ENCODE measurements at places on chromosomes 3 and 15. TPM values are rescaled to one million over a fixed set of nuclear protein-coding genes. Genes with fewer than 3 reads are reported as not detected.

DNA sequence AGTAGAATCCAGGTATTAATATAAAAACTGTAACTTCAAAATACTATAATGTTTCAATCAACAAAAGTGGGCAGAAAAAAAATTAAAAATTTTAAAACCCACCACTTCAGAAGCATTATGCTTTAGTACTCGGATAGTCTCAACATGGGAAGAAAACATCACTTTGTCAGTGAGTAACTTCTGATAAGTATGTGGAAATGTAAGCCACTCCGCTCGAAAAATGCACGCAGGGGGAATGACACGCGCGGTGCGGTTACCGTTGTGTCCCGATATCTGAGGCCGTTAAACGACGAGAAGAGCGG lies 656 bp downstream of the NGLY1 start:
- DNase-seq: no peak

- no peak for DNase-seq
Observed at GRCh38 chr3:54916732-54917131, 11.1 kb downstream of the LRTM1 start.

DNA sequence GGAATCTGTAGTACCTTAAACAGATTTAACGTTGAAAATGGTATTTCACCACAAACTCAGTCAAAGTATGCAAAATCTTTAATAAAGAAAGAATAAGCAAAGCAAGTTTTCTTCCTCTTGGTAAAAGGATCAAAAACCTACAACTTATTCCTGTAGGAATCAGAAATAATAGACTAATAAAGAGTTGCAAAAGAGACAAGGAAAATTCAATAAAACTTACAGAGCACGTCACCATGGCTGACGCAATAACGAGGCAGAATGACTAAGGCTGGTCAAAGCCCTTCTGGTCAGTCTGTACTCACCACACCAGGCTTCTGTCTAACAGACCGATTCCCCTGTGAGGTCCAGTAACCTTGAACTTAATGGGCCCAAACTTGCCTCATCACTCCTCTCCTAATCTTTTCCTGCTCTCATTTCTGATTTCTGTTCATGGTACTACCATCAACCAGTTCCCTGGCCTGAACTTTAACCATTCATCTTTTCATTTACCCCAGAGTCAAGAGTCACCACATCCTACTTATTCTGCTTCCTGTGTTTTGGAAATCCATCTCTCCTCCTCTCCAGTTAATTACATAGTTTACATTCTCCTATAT lies 5.0 kb downstream of the MASP1 start:
- DNase-seq: no peak

DNA sequence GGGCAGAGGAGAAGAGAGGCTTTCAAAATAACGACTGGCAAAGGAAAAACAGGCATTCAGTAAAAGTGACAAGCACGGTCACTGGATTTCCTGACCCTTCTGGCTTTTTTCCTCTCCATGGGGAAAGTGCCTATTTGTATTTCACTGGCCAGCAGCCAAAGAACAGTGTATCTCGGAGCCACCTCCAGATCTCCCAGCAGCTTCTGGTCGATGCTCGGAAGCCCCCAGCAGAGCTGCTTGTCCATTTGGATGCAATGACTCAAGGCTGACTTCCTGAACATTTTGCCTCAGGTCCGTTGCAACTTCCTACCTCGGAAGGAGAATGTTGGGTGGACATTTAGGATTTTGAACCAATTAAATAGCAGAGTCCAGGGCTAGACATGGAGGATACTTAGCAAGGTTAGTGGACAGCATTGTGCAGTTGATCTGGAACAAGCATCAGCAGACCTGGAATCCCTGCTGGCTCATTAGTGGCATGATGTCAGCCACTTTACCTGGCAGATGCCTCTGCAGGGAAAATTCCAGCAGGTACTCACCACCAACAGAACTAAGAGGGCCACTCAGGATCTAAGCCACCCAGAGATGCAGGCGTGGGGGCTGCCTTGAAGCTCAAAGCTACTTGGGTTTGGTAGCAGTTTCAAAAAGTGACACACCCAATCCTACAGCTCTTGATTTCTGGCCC lies 1.1 kb downstream of the FAM107A start:
- DNase-seq: no peak

DTX3L gene
- polyA plus RNA-seq: 9.8 TPM

GRCh38 chr3:30193625-30194044 lies 412.8 kb upstream of the TGFBR2 start:
- no peak for DNase-seq

GRCh38 chr15:52784799-52785671 lies 5.1 kb downstream of the ONECUT1 start:
- no peak for DNase-seq

ACAD11 gene
- polyA plus RNA-seq: 19.4 TPM

DNA sequence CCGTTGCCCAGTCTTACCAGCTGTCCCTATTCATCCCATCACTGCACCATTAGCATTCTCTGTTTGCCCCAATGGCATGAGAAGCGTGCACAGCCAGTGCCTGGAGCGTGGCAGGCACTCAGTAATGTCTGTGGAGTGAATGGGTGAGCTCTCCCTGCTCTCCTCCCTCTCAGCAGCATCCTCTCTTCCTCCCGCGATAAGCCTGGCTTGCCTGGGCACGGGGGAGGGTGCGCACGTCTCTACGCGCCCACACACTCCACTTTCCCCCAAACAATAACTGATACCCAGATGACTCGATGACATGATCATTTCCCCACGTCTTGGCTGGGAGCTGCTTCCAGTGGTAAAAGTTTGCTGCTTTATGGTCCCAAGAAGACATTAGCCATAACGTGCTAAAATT lies 81.8 kb upstream of the LINGO1 start:
- DNase-seq: no peak

MYRIP gene
- 5.5 TPM for polyA plus RNA-seq

GRCh38 chr3:10459954-10460754 lies 45.2 kb downstream of the ATP2B2 start:
- no peak for DNase-seq

DNA sequence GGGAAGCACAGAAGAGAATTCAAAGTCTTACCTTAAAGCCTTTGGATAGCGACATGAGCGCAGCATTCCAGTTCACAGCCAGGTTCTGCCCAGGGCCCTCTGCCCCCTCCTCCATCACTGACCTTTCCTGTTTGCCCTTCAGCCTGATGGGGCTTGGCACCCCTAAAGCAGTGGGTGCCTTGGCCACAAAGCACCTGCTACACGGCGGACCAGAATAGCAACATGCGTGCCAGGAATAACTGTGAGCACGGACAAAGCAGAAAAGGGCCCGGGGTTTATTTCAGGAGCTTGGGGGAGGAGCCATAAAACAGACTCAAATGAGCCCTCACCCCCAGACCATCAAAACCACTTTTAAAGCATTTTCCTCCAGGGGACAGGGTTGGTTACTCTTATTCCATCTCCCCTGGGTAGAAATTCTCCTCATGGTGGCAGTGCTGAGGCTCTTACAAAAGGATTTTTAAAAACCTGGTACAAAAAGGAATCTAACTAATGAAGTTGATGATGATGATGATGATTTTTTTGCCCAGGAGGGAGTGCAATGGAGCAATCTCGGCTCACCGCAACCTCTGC lies 135.4 kb downstream of the KLF13 start:
- no peak for DNase-seq
